ENCODE measurements at places on chromosomes 2 and 18. TPM values are rescaled to one million over a fixed set of nuclear protein-coding genes. Genes with fewer than 3 reads are reported as not detected.

The NETO1 gene
- not detected for polyA plus RNA-seq

The RESP18 gene
- polyA plus RNA-seq: not detected

The AGXT gene
- 0.05 TPM for polyA plus RNA-seq

The GAD1 gene
- polyA plus RNA-seq: 0.22 TPM

The ANO7 gene
- polyA plus RNA-seq: 1.1 TPM

The SIGLEC15 gene
- 0.72 TPM for polyA plus RNA-seq

The CFAP53 gene
- 5.0 TPM for polyA plus RNA-seq

The STAT4 gene
- 6.7 TPM for polyA plus RNA-seq

The LINC00305 gene
- not detected for polyA plus RNA-seq

The DOK6 gene
- 1.1 TPM for polyA plus RNA-seq

The C2orf92 gene
- 16.4 TPM for polyA plus RNA-seq

The UGT1A6 gene
- polyA plus RNA-seq: 0.96 TPM

The MROH2A gene
- not detected for polyA plus RNA-seq

Measured in lung (tissue), 17 donors.